NCI-H1436 (cell line): ENCODE measurements at places on chromosomes 1 and 21.

DNA sequence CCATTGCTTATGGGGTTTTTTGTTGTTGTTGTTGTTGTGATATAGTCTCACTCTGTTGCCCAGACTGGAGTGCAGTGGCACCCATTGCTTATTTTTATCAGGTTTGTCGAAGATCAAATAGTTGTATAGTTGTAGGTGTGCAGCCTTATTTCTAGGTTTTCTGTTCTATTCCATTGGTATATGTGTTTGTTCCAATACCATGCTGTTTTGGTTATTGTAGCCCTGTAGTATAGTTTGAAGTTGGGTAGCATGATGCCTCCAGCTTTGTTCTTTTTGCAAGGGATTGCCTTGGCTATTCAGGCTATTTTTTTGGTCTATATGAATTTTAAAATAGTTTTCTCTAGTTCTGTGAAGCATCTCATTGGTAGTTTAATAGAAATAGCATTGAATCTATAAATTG is 11.6 kb downstream of the ZNF678 start:
- no peak for DNase-seq

DNA sequence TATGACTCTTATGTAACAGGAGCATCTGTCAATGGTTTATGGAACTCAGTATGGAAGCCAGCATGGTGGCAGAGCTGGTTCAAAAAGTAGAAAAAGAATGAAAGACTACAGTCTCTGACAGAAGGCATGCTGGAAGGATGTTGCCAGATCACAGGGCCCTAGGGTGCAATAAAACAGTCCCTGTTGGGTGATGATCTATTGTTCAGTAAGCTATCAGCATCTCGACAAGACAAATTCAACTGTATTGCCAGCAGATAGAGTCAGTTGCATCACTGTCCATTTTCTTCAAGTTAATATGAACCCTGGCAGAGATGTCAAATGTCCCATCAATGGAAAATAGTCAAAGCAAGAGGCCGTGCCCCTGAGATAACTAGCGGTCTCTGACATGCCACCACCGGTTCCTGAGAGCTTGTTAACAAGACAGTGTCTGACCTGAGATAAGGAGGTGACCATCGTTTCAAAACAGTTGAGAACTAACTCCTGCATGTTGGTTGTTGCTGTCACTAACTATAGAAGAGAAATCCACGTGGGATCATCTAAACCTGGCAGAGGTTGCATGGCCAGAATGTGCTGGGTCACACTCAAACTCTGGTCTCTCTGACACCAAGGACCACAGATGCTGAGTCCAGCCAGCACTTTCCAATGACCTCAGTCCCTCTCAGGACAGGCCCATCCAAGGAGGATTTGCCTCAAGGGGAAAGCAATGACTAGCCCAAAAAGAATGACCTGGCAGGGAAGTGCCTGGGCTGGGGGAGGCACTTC is 125.9 kb downstream of the RIPK4 start:
- no peak for DNase-seq

DNA sequence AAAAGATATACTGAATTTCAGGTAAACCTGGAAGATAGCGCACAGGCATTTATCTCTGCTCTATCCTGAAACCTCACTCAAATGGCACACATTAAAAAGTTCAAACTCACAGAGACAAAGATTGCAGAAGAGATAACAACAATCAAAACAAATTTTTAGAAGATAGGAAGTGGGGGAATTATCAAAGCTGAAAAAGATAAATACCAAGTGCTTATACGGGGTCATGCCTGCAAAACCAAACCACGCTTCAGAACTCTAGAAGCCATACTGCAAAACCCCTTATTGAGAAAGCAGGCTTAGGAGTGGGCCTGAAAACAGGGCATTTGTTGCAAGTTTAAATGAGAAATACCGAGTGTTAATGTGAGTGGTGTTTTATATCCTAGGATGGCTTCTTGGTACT is 76.8 kb downstream of the BARHL2 start:
- no peak for DNase-seq

DNA sequence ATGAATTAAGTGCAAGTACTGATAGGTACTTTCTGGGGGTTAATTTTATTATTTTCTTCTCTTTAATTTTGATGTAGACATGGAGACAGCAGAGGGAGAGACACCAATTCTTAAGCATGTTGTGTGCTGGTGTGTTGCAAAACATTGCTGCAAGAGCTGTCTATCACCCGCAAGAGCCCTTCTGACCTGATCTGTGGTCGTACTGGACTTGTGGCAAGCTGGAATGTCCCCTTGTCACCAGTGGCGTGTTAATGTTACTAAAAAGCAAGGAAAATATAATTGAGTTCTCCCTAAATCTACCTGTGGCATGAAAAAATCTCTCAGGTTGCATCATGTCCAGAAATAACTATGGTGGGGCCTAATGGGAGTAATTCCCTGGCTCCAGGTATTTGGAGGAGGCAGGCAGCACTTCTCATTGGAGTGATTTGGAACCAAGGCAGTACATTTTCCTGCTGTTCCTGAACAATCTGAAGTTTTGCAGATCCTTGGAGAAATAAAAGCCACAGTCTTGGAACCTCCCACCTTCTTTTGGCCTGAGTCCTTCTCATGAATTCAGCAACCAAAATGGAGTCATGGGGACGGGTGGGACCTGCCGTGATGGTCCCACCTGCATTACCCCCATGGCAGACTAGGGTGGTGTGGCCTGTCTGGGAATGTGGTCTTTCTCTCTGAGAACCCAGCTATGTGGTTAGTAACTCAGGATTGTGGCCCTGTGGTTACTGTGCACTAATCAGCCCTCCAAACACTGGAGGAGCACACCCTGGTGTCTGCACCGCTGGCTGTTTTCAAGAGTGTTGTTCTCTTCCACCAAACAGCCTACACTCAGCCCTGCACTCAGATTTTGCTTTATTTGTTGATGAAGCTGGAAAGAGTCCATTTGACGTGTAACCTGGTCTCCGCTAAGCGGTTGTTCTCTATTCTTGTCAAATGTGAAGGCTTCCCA is 57.4 kb downstream of the GALNT2 start:
- DNase-seq = no peak

GRCh38 chr1:184650177-184650866 is 104.3 kb downstream of the EDEM3 start:
- no peak for DNase-seq

DNA sequence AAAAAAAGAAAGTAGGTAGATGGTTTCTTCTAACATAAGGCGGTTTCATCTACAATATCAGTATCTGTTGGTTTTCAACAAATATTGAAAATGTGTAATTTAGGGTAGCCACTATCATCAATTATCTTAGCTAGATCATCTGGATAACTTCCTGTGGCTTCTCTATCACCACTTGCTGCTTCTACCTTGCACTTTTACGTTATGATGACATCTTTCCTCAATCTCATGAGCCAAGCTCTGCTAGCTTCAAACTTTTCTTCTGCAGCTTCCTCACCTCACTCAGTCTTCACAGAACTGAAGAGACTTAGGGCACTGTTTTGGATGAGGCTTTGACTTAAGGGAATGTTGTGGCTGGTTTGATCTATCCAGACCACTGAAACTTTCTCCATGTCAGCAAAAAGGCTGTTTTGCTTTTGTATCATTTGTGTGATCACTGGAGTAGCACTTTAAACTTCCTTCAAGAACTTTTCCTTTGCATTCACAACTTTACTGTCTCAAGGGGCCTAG is 144.9 kb upstream of the HP1BP3 start:
- no peak for DNase-seq

GRCh38 chr1:174974711-174975119 is 25.0 kb upstream of the CACYBP start:
- no peak for DNase-seq

DNA sequence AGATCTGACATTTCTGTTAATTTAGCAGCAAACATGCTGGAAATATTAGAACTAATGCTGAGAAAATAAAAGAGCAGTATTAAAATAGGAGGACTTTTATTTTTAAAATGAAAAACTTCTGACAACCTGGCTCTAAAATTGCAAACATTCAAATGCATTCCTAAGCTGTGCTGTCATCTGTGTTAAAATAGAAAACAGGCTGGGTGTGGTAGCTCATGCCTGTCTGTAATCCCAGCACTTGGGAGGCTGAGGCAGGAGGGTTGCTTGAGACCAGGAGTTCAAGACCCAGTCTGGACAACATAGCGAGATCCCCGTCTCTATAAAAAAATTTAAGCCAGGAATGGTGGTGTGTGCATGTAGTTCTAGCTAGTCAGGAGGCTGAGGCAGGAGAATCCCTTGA is 44.6 kb downstream of the MIGA1 start:
- DNase-seq = no peak

DNA sequence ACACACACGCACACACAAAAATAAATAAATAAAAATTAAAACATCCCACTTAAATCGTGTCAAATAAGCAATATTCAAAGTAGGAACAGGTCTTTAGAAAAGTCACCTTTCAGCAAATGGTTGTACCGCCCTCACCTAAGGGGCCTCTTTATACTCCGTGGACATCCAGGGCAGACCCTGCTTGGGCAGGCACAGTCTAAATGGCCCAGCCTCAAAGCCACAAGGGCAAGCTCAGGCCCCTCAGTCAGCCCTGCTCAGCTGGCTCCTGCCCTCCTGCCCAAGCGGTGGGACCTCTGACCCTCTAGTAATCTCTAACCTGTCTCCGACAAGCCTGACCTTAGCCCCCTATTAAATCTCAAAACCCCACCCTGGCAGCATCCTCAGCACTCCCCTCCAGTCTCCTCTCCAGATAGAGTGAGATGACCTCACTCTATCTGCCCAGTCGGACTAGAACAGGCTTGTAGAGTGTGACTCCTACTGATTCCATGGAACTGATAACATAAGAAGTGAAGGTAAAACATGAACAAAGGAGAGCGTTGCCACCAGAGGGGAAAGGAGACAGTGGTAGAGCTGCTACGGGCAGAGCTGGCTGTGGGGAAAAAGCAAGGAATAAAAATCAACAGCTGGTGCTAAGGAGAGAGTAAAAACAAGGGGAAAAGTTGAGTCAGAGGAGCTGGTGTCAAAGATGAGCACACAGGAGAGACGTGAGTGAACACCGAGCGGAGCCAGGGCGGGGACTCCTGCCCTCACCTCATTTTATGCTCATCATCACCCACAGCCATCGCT is 36.0 kb downstream of the SIPA1L2 start:
- DNase-seq = no peak

DNA sequence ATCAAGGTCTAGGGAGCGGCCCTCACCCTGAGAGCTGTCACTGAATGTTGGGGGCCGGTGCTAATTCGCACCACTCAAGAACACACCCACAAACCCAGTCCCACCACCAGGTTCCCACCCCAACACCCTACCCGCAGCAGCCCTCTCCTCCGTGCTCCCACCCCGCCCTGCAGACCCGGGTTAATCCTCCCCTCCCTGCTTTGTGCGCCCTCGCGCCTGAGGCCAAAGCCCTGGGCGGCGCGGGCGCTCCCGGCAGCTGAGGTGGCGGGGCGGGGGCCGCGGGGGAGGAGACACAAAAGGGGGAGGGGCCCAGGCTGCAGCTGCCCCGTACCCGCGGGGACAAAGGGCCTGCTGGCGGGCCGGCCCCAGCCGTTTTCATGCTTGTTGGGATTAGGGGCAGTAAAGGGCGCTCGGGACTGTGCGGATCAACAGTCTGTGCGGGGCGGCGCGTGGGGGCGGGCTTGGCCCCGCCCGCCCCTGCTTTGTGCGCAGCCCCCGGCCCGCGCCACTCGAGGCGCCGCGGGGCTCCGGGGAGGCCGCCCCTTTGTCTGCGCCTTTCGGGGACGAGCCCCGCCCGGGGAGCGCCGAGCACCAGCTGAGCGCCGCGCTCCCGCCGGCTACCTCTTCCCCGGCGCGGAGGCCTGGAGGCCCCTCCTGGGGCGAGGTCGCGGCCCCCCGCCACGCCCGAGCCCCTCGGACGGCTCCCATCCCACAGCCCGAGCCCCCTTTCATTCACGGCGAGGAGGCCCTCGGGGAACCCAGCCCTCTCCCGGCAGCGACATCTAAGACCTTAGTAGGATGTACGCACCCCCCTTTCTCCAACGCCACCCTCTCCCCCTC is 10.9 kb downstream of the C1orf216 start:
- peak; percentile 83 for DNase-seq

DNA sequence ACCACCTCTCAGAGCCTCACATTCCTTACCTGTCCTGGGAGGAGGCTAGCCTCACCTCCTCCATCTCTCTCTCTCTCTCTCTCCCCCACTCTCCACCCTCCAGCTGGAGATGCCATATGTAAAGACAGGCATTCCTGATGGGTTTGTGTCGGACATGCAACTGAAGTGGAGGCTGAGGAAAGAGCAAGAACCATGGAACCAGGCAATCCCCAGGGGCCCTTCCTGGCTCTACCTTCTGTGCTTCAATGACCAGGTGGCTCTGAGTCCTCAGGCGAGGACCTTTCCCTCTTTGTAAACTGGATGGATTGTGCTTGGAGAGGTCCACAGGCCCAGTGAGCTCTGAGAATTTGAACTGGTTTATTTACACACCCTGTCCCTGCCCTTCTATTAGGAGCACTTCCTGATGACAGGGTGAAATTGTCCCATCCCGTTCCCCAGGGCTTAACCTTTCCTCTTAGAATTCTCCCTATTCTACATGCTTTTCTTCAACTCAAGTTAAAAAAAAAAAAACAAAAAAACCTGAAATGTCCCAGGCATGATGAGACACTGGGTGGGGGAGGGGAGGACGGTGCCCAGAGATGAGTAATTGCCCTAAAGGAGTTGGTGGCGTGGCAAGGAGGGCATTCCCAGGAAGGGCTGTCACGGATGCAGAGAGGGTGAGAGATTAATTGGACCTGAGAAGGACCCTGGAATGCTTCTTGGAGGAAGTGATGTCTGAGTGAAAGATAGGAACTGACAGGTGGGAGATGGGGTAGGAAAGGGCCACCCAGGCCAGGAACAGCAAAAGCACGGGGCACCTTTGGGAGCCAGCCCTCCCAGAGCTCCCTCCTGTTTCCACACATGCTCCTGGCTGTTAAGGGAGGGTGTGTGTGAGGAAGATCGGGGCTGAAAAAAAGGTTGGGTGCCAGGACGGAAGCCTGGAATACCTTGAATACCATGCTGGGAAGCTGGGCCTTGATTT is 50.2 kb upstream of the WASF2 start:
- no peak for DNase-seq

DNA sequence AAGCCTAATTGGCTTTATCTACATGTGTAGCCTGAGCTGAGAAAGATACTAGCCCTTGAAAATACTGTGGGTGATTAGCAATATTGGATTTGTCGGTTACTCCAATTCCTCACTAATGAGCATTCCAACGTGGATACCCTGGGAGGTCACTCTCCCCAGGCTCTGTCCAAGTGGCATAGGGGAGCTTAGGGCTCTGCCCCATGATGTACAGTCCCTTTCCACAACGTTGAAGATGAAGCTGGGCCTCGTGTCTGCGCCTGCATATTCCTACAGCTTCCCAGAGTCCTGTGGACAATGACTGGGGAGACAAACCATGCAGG is 2.6 kb downstream of the RCC1 start:
- DNase-seq = no peak

GRCh38 chr1:163161841-163162240 is 40.9 kb downstream of the RGS5 start:
- DNase-seq = no peak

DNA sequence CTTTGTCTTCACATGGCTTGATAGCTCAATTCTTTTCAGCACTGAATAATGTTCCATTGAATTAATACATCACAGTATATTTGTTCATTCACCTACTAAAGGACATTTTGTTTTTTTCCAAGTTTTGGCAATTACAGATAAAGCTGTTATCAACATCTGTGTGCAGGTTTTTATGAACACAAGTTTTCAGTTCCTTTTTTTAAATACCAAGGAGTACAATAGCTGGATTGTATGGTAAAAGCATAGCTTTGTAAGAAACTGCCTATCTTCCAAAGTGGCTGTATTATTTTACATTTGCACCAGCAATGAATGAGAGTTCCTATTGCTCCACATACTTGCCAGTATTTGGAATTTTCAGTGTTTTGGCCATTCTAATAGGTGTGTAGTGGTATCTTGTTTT is 4.8 kb upstream of the MCOLN2 start:
- DNase-seq = no peak
